Epithelial cell of proximal tubule (primary cell): ENCODE measurements at places on chromosomes 12 and 14. TPM values are rescaled to one million over a fixed set of nuclear protein-coding genes. Genes with fewer than 3 reads are reported as not detected.

The DDX55 gene
- 20.6 and 28.3 TPM in 2 replicates for total RNA-seq

The DNAJC22 gene
- total RNA-seq, result 0.40 and 1.0 TPM in 2 replicates

The TAS2R9 gene
- total RNA-seq, result not detected in 2 replicates

The C12orf50 gene
- not detected in 2 replicates for total RNA-seq

The CAPRIN2 gene
- 19.8 and 22.7 TPM in 2 replicates for total RNA-seq

The PRB2 gene
- not detected in 2 replicates for total RNA-seq

The SRRM4 gene
- total RNA-seq, result under 0.01 TPM in 1 of 2 replicates, not detected in the other

The ATG101 gene
- total RNA-seq, result 66.2 and 71.3 TPM in 2 replicates

The RNASE3 gene
- not detected in 2 replicates for total RNA-seq

The FGD6 gene
- 21.6 and 32.2 TPM in 2 replicates for total RNA-seq

The GUCY2C gene
- not detected in 2 replicates for total RNA-seq

The GPR84 gene
- total RNA-seq, result not detected in 2 replicates

The ESYT1 gene
- 384 and 464 TPM in 2 replicates for total RNA-seq

The AP5M1 gene
- 18.7 and 22.3 TPM in 2 replicates for total RNA-seq

The ACOT4 gene
- 5.6 and 7.0 TPM in 2 replicates for total RNA-seq

The ACADS gene
- 16.4 and 25.3 TPM in 2 replicates for total RNA-seq

The PPP1R13B gene
- 6.4 and 11.1 TPM in 2 replicates for total RNA-seq

The IL31 gene
- not detected in 2 replicates for total RNA-seq

The TAS2R13 gene
- total RNA-seq, result 0.29 and 1.6 TPM in 2 replicates

The TMEM119 gene
- total RNA-seq, result 0.06 TPM in 1 of 2 replicates, not detected in the other
